Left lobe of liver (tissue), 2 donors: ENCODE measurements at places on chromosomes 7 and 10. TPM values are rescaled to one million over a fixed set of nuclear protein-coding genes. Genes with fewer than 3 reads are reported as not detected.

GRCh38 chr10:88987243-88987725 is 3.3 kb upstream of the FAS start:
- no peak for DNase-seq

GRCh38 chr7:113232885-113233284 is 114.5 kb upstream of the SMIM30 start:
- no peak for DNase-seq

DNA sequence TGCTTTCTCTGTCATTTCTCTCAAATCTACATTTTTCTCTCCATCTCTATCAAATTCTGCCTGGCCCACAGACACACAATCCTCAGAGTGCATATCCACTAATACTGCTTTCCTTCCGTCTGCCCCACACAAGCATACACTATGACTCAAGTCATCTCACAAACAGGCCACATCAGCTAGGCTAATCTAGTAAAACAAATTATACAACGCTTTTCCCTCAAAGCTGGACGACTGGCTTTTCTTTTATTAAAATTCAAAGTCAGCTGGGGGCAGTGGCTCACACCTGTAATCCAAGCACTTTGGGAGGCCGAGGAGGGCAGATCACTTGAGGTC is 161.1 kb downstream of the FAM107B start:
- no peak for DNase-seq

DNA sequence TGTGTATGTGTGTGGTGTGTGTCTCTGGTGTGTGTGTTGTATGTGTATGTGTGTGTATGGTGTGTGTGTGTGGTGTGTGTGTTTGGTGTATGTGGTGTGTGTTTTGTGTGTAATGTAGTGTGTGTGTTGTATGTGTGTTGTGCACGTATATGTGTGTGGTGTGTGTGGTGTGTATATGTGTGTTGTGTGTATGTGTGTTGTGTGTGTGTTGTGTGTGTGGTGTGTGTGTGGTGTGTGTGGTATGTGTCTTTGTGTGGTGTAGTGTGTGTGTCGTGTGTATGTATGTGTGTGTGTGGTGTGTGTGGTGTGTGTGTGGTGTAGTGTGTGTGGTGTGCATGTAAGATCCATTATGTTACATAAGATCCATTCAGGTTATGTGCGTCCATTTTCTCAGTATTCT is 21.9 kb upstream of the VIPR2 start:
- DNase-seq: no peak

DNA sequence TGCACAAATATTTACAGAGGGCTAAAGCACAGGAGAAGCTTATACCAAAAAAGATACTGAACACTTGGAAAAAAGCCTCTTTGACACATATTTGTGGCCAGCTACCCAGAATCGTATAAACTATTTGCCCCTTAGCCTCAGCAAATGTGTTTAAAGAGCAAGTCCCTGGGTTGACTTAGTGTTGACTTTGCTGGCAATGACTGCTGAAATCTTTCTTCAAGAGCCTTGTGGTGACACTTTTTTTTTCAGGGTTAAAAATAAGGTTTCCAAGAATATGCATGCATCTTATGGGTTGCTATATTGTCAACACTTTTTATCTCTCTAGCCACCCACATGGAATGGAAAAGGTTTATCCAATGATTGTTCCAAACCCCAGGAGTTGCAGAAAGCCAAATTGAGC is 14.9 kb upstream of the PLEKHS1 start:
- DNase-seq: no peak

- no peak for DNase-seq
These were observed 87.4 kb upstream of the KMT2E start for GRCh38 chr7:104926601-104927041.

GRCh38 chr7:43232366-43232765 is 119.9 kb downstream of the HECW1 start:
- DNase-seq: no peak

GRCh38 chr7:44531421-44532380 is 9.4 kb downstream of the NPC1L1 start:
- DNase-seq: peak; percentile 35

DNA sequence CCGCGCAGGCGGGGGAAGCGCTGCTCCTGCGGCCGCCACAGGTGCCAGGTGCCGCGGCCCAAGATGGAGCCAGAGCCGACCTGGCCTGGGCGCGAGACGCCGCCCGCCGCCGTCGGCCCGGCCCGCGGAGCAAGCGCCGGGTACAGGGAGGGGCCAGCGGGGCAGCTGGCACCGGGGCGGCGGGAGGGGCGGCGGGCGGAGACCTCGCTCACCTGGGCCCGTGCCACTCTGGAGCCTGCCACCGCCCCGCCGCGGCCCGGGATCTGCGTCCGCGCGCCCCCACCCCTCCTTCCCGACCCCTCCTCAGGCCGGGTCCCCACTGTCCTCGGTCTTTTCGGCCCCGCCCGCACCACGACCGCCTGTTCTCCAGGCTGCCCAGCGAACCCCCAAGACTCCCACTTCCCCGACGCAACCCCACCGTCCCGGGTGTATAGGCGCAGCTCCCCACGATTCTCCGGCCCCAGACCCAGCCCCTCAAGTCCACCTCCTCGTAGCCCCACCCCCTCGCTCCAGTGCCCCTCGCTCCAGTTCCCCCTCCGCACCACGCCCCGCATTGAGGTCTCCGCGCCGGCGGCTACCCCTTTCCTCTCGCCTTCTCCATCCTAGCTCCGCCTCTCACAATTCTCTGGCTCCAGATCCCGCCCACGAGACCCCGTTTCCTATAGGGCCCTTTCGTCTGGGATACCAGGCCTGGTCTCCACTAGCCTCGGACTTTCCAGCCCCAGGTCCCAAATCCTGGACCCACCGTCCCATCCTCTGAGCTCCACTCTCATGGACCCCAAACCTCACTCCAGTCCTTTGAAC is at the start of gene GPRIN2:
TSS of gene GPRIN2 (minus strand) at position 144 of the 804 bp plus-strand sequence. CDS start 5,922 bp downstream, outside the sequence.
- DNase-seq: no peak

GRCh38 chr7:67413670-67414069 is 417.0 kb downstream of the TYW1 start:
- DNase-seq: no peak

GRCh38 chr10:11670381-11670780 is 58.9 kb upstream of the USP6NL start:
- no peak for DNase-seq

DNA sequence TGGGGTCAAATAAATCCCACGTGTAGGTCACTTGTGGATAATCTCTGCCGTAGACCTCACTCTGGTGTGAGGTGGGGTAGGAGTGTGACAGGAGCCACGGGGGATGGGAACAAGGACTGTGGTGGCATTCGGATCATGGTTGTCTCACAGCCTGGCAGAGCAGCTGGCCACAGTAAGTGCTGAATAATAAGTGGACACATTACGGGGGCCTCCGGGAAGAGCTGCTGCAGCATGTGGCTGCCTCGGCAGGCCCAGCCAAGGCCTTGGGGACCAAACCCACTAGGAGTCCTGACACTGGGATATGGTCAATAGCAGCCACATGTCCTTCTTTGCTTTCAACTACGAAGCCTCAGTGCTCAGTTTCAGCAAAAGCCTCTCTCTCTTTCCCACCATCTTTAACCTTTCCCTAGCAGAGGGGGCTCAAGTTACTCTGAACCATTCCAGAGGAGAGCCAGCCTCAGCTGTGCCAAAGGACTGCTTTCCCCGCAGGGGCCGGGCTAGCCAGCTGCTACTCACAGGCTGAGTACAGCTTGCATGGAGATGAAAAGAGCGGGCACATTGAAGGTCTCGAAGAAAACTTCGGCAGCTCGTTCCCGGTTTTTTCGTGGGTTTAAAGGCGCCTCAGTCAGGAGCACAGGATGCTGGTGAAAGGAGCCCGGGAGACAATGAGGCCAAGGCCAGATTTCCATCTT is 17.3 kb downstream of the ACTR1A start:
- DNase-seq: no peak

DNA sequence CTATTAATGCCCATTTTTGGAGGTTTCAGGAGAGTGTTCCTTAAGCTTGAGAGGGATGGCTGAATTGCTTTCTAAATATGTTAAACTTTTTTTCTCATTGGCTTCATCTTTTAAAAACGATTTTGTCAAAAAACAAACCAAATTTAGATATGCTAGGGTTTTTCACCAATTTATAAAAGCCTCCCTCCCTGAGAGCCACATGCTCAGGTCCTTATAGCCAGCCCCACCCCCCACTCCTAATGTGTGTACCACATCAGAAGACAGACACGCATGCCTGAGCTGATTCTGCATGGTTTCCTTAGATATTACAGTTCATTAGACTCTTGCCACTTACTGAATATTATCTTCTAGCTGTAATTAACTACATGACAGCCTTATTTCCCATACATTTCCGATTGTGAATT is 2.0 kb downstream of the CUL1 start:
- no peak for DNase-seq

DNA sequence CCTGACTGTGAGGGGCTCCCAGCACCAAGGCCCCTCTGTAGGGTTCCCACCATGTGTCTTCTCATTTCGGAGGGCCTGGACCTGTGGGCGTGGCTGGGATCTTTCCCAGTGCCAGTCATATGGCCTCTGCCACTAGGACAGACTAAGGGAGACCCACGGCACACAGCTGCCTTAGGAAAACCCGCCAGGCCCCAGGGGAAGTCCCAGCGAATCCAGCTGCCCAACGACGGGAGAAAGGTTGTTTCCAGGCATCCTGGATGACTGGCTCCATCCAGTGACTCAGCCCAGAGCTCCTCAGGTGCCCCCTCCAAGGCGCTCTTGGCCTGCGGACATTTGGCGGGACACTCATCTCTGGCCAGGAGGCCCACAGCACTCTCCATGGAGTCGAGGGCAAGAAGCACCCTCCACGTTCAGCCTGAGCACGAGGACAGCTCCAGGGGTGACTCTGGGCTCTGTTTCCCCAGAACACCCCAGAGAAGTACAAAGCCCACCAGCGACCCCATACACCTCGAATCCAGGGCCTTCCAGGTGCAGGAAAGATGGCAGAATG is 39.9 kb downstream of the PWWP2B start:
- DNase-seq: no peak

DNA sequence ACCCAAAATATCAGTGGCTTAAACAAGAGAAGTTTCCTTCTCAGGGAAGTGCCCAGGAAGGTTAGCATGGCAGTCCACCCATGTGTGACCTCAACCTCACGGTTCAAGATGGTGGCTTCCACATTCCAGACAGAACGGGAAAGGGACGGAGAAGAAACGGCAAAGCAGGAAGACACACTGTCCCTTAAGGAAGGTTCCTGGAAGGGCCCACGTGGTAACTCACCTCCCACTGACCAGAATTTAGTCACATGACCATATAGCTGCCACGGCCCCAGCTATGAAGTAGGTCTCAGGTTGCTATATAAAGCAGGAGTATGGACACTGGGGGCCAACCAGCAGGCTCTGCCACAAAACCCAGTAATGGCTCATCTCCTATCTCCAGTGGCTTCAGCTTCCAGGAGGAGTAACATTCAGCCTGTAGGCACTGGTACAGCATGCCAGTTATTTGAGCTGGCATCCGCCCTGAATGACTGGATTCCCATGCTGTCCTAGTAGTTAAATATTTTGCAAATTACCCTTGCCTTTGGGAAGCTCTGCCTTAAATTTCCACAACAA is 278.5 kb upstream of the KLF14 start:
- DNase-seq: no peak

DNA sequence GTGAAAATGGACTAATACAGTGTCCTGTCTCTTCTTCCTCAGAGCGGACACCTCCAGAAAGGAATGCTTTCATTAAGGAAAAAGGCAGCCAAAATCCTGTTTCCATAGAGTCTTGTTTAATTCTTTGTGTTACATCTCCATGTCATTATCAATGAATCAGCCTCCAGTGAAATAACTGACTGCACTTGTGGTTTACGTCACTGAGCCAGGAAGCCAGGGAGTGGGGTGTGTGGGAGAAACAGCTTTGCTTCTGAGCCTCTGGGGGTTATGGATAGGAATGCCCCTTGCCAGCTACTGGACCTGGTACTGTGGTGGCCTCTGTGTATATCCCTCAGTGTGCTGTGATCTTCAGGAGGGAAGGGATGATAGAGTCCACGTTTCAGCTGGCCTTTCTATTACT is 416.8 kb downstream of the GALNT17 start:
- no peak for DNase-seq

DNA sequence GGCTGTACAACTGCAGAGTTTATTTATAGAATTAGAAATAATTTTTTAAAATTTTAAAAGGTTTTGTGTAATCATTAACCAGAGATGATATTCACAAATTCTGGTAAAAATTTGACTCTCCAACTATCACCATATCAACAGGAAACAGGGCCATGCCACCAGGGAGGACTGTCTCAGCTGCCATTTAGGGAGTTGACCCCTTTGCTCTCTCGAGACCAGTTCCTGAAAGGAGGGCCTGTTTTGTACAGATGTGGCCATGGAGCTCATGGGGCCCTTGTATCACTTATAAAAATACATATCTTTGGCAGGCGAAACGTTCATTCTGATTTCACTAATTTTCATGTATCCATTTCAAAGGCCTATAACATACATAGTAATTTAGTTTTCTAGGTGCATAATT is 20.3 kb downstream of the H2AZ2 start:
- no peak for DNase-seq

DNA sequence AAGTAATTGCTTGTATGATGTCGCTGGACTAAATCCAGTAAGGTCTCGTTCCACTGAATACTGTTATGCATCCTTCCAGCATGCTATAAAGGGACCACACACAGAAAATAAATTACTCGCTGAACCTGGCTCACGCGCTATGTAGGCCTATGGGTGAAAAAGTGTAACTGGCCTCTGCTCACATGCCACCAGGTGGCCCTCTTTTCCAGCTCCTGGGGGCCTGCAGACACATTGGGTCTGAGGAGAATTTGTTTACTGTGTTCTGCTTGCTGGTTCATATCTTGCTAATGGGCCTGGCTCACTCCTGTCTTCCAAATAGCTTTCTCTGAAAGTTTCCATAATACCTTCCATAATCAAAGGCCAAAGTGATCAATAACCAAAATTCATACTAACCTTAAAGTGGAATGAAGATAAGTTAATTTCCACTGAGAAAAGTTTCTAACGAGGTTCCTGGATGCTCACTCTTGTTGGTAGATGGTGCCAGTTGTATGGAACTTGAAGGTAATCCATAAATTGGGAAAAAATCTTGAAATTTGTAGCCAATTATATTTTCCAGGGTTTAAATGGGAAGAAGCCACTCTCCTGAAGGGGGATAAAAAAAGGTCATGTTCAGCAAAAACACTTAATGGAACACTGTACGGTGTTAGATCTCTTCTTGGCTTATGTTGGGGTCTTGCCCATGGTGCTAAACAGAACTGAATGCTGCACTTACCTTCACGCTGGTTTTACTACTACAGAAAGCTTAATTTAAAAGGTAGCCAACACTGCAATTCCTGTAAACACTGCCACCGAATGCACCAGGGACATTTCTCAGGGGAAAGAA is 27.0 kb upstream of the ZPBP start:
- no peak for DNase-seq

The NEUROD6 gene
- total RNA-seq: not detected

The TMEM229A gene
- total RNA-seq: not detected

The SPDYE2 gene
- total RNA-seq: not detected

The ACSL5 gene
- 61.7 TPM for total RNA-seq

The GALNT17 gene
- total RNA-seq: 0.18 TPM

The FEZF1 gene
- total RNA-seq: not detected

The AOC1 gene
- total RNA-seq: 18.9 TPM

The HSPA12A gene
- total RNA-seq: 2.7 TPM

The NACAD gene
- 0.05 TPM for total RNA-seq

The PKD2L1 gene
- 0.20 TPM for total RNA-seq

The GHRHR gene
- 0.83 TPM for total RNA-seq

The SOSTDC1 gene
- not detected for total RNA-seq

The STEAP1B gene
- not detected for total RNA-seq
